Activated CD8-positive, alpha-beta memory T cell treated with anti-CD3 and anti-CD28 coated beads for 4 hours (primary cell): ENCODE measurements at places on chromosomes 12 and 14.

GRCh38 chr12:64083285-64084210 is 138.5 kb downstream of the KICS2 start:
- no peak for DNase-seq

- no peak for DNase-seq
Measured at GRCh38 chr14:95297832-95298231, 21.9 kb downstream of the CLMN start.

DNA sequence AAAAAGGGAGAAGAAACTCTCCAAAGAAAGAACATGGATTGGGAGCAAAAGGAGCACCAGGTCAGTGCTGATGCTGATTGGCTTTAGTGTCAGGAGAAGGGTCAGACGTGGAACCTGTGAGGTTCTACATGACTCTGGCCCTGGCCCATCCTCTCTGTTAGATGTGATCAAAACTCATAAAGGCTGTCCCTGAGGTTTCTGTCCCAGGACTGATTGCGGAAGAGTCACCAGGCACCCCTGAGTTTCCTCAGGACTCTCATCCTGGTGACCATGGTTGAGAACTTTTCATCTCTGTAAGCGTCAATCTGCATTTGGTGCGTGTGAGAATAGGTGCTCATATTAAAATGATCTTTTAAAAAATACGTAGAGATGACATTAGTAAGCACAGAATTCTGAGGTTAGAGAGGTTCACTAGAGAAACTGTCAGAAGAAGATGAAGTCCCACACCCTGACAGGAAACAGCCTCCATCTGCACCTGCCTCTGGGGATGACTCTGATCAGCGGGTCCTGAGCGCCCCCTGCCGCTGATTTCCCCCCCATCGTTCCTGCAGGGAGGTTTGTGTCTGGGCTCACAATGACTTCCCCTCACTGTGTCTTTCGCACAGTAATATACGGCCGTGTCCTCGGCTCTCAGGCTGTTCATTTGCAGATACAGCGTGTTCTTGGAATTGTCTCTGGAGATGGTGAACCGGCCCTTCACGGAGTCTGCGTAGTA is 741.8 kb downstream of the TMEM121 start:
- peak; percentile 50 for DNase-seq

DNA sequence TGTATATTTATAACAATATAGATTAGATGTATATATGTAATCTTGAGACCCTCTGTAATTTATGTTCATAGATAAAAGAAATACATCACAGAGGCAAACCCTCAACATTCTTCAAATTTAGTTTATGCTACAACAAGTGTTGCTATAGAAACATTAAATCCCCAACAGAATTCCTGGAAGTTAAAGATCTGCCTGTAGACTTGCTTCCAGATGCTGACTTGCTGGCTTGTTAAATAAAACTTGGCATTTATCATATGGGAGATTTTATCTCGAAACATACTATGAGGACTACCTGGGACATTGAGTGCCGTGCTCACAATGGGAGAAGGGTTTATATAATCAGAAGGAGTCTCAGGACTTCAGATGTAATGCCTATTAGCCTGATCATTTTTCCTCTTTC is 136.3 kb upstream of the PLXNC1 start:
- DNase-seq = no peak

DNA sequence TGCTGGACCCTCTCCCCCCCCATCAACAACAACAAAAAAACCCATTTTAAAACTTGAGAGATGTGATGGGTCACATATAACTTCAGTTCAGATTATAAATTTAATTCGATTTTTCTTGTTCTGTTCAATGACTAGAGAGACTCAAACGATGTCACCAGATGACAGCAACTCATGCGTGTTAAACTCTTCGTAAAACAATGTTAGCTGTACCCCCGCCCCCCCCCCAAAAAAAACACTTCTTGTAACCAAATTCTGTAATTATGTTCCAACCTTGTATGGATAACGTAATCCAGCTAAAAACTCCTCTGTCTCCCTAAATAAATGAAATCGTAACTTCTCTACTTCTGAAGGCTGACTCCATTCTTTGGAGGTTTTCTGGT is 614 bp upstream of the NACA start:
- no peak for DNase-seq
